ENCODE measurements at places on chromosomes 6 and 20. TPM values are rescaled to one million over a fixed set of nuclear protein-coding genes. Genes with fewer than 3 reads are reported as not detected.

NRN1 gene
- total RNA-seq: 0.59 TPM

VEGFA gene
- 28.6 TPM for total RNA-seq

NKAPL gene
- not detected for total RNA-seq

HSPA12B gene
- total RNA-seq: 0.25 TPM

TRIM10 gene
- not detected for total RNA-seq

KHDRBS2 gene
- total RNA-seq: not detected

SUPT3H gene
- 3.9 TPM for total RNA-seq

TINAG gene
- not detected for total RNA-seq

OR12D3 gene
- total RNA-seq: not detected

DUSP22 gene
- total RNA-seq: 15.6 TPM

NR2E1 gene
- total RNA-seq: not detected

CNR1 gene
- total RNA-seq: 1.9 TPM

XKR7 gene
- total RNA-seq: 0.02 TPM

DNAH8 gene
- total RNA-seq: not detected

CCN6 gene
- total RNA-seq: not detected

ADGB gene
- total RNA-seq: not detected

MRPS10 gene
- 36.2 TPM for total RNA-seq

VWA7 gene
- 0.72 TPM for total RNA-seq

SIRPB1 gene
- 0.29 TPM for total RNA-seq

BCAS1 gene
- total RNA-seq: 0.41 TPM

RNGTT gene
- total RNA-seq: 8.1 TPM

SOBP gene
- total RNA-seq: 0.90 TPM

MED23 gene
- total RNA-seq: 7.7 TPM

TNFRSF21 gene
- 16.0 TPM for total RNA-seq

HCRTR2 gene
- total RNA-seq: not detected

ULBP1 gene
- total RNA-seq: 0.75 TPM

FIG4 gene
- 4.0 TPM for total RNA-seq

RPRD1B gene
- 33.5 TPM for total RNA-seq

PAX1 gene
- total RNA-seq: not detected

ALDH5A1 gene
- 7.3 TPM for total RNA-seq

GATA5 gene
- 0.75 TPM for total RNA-seq

RCAN2 gene
- total RNA-seq: not detected

SCRT2 gene
- not detected for total RNA-seq

TREM1 gene
- 0.17 TPM for total RNA-seq

RFX6 gene
- total RNA-seq: not detected

MAP3K5 gene
- 2.3 TPM for total RNA-seq

GABRR1 gene
- not detected for total RNA-seq

KIF25 gene
- total RNA-seq: not detected

All from A549 treated with Mapracorat at 1 μM for 4 hours (cell line).